ENCODE measurements at places on chromosomes 1 and 21.

DNA sequence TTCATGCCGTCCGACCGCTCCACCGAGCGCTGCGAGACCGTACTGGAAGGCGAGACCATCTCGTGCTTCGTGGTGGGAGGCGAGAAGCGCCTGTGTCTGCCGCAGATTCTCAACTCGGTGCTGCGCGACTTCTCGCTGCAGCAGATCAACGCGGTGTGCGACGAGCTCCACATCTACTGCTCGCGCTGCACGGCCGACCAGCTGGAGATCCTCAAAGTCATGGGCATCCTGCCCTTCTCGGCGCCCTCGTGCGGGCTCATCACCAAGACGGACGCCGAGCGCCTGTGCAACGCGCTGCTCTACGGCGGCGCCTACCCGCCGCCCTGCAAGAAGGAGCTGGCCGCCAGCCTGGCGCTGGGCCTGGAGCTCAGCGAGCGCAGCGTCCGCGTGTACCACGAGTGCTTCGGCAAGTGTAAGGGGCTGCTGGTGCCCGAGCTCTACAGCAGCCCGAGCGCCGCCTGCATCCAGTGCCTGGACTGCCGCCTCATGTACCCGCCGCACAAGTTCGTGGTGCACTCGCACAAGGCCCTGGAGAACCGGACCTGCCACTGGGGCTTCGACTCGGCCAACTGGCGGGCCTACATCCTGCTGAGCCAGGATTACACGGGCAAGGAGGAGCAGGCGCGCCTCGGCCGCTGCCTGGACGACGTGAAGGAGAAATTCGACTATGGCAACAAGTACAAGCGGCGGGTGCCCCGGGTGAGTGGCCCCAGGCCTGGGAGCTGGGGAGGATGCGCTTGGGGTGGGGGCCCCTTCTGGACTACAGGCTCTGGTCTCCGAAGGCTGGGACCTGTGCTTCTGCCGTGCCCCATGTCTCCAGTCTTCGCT is 1.1 kb downstream of the SKI start:
- no peak for DNase-seq

DNA sequence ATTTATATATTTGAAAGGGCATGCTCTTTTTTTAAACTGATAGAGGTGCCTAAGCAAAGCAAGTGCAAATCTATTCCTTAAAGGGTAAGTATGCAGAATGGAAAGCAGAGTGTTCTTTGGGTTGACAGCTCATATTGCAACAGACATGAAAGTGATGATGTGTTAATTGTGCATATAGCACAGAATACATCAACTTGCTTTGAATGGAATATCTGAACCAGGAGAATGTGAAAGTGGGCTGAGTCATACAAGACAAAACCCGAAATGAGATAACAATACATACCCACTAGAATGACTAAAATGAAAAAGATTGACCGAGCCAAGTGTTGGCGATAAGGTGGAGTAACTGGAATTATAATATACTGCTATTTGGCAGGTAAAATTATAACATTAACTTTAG is 4.3 kb downstream of the CR1 start:
- no peak for DNase-seq

- DNase-seq = no peak
Measured at GRCh38 chr1:206029484-206029883, 5.8 kb upstream of the CTSE start.

GRCh38 chr1:214205053-214205452 is 75.9 kb upstream of the SMYD2 start:
- DNase-seq = no peak

DNA sequence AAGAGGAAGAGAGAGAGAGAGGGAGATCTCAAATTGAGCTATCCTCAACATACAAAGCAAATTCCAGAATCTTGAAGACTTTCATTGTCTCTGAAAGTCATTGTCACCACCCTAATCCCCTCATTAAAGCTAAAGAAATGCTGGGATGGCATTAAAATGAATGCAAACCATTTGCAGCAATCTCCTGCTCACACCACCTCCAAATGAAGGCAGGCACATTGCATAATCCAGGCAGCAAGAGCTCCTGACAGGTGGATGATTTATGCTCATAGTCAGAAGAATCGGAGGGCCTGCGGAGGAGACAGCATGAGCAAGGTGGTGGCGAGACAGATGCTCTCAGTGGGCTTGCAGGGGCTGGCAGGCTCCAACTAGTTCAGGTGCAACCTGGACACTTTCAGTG is 90.2 kb downstream of the ESRRG start:
- DNase-seq = no peak

- DNase-seq = no peak
Measured at GRCh38 chr1:23807453-23807852, 6.9 kb upstream of the GALE start.

GRCh38 chr1:236808564-236809130 is 13.6 kb downstream of the MTR start:
- DNase-seq = no peak

DNA sequence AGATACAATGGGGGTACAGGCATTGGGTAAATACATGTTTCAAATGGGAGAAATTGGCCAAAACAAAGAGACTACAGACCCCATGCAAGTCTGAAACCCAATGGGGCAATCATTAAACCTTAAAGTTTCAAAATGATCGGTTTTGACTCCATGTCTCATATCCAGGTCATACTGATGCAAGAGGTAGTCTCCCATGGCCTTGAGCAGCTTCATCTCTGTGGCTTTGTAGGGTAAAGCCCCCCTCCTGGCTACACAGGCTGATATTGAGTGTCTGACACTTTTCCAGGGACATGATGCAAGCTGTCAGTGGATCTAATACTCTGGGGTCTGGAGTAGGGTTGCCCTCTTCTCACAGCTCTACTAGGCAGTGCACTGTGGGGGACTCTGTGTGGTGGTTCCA is 286.1 kb downstream of the LRRIQ3 start:
- no peak for DNase-seq

- no peak for DNase-seq
Measured at GRCh38 chr1:54792686-54793282, 8.3 kb downstream of the TTC22 start.

GRCh38 chr1:84944767-84945486 is 51.9 kb upstream of the LPAR3 start:
- DNase-seq = peak; percentile 24

GRCh38 chr21:17451364-17451891 is 61.4 kb upstream of the CXADR start:
- DNase-seq = no peak

DNA sequence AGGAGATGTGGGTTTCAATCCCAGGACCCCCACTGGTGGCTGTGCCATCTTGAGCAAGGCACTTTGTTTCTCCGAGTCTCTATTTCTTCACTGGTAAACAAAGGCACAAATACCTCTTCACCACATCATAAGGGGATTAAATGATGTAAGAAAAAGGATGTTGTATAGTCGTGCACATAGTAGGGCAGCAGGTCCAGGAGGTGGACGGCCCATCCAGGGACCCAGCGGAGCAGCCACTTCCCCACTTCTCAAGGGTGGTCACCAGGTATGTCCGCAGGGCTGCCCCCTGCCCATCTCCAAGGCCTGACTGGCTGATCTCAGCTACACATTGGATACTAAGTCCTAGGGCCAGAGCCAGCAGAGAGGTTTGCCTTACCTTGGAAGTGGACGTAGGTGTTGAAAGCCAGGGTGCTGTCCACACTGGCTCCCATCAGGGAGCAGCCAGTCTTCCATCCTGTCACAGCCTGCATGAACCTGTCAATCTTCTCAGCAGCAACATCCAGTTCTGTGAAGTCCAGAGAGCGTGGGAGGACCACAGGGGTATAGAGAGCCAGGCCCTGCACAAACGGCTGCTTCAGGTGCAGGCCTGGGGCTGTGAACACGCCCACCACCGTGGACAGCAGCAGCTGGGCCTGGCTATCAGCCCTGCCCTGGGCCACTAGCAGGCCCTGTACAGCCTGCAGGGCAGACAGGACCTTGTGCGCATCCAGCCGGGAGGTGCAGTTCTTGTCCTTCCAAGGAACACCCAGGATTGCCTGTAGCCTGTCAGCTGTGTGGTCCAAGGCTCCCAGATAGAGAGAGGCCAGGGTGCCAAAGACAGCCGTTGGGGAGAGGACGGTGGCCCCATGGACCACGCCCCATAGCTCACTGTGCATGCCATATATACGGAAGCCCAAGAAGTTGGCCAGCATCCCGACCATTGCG is 4.0 kb downstream of the AGT start:
- DNase-seq = no peak

- DNase-seq = no peak
Measured at GRCh38 chr21:31952828-31953227, 80.0 kb downstream of the HUNK start.

- DNase-seq = no peak
Measured at GRCh38 chr1:58287894-58288623, 258.5 kb downstream of the OMA1 start.

DNA sequence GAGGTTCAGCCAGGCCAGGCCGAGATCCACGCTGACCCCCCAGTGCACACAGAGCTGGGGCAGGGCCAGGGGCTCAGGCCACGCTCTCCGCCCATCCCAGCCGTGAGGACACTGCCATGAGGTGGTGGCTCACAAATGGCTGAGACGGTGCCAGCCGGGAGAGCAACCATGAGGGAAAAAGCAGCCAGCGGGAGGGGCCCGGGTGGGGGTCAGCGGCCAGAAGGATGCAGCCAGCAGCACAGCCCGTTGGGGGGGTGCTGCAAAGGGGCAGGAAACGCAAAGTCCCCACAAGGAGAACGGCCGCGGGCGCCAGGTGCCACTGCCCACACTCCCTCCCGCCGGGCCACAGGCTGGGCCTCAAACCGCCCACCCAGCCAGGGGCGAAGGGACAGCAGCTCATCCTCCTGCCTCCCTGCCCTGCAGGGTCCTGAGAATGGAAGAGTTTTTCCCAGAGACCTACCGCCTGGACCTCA is 8.3 kb downstream of the TTLL10 start:
- no peak for DNase-seq

GRCh38 chr1:192539297-192540092 is 36.1 kb upstream of the RGS1 start:
- DNase-seq = no peak

DNA sequence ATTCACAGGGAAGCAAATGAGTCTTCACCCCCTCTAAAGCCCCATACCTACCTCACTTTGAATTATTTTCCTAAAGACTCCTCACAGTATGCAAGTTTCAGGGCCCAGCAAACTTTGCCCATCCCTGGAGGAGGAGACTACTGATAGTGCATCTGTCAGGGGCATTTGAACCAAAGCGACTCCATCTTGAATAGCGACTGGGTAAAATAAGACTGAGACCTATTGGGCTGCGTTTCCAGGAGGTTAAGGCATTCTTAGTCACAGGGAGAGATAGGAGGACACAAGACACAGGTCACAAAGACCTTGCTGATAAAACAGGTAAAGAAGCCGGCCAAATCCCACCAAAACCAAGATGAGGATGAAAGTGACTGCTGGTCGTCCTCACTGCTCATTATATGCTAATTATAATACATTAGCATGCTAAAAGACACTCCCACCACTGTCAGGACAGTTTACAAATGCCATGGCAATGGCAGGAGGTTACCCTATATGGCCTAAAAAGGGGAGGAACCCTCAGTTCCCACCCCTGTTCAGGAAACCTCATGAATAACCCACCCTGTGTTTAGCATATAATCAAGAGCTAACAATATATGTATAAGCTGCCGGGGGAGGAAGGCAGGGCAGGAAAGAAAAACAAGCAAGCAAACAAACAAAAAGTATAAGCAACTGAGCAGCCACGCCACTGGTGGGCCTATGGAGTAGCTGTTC is 3.3 kb upstream of the PKNOX1 start:
- no peak for DNase-seq

GRCh38 chr1:235563513-235564061 is 59.3 kb upstream of the B3GALNT2 start:
- DNase-seq = no peak

GRCh38 chr1:188281921-188282320 is 1453.2 kb downstream of the PLA2G4A start:
- no peak for DNase-seq

GRCh38 chr21:45128613-45129188 is 54.3 kb downstream of the ADARB1 start:
- DNase-seq = peak; percentile 50

DNA sequence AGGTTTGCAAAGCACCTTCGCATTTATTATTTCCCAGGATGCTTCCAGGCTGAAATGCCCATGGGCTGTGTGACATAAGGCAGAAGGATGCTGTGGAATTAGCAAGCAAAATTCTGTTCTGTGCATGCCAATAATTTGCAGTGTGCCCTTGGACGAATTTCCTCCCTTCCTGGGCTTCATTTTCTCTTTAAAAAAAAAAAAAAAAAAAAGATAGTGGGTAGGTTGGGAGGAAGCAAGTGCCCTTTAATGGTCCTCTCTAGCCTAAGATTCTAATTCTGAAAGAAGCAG is 2.5 kb upstream of the ID3 start:
- no peak for DNase-seq

- DNase-seq = no peak
Measured at GRCh38 chr1:61981870-61982660, 212.6 kb upstream of the L1TD1 start.

DNA sequence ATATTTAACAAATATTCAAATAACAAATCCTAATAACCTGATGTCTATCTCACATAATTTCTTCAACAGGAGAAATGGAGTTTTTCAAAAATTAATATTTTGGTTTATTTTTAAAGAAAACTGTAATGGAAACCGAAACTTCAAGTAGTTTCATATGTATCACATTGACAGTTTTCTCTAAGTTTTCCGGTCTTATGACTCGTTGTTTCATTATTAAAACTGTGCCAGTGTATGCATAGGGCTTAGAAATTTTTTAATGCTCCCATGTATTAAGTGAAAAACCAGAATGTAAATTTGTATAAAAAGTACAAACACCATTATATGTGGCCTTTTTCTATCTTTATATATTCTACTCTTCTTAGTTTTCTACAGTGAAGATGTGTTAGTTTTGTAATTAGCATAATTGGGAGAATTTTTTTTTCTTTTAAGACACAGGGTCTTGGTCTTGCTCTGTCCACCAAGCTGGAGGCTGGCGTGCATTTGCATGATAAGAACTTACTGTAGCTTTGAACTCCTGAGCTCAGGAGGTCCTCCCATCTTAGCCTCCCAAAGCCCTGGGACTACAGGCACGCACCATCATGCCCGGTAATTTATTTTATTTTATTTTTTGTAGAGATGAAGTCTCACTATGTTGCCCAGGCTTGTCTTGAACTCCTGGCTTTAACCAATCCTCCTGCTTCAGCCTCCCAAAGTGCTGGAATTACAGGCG is 43.9 kb upstream of the SAMSN1 start:
- DNase-seq = no peak

DNA sequence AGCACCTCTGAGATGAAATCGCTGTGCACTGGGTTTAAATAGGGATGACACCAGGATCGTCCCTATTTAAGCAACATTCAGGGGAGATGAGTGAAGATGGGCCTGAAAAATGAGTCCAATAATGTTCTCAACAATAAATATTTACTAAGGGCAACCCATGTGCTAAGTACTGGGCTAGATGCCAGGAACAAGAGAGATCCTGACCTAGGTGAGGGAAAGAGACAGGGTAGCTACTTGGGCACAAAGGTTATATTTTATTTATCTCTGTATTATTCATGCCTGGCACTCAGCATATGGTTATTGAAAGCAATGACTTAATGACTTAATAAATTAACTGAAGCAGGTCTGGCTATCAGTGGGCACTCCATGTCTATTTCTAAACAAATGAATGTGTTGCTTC is 27.4 kb upstream of the AVPR1B start:
- no peak for DNase-seq

GRCh38 chr1:37811027-37811655 is 3.1 kb upstream of the YRDC start:
- DNase-seq = no peak

Data from stimulated activated CD8-positive, alpha-beta memory T cell treated with anti-CD3 and anti-CD28 coated beads, Interleukin-15, amount 100 ng/mL, for 4 hours (primary cell).